Lower leg skin (tissue), 4 donors: ENCODE measurements at places on chromosomes 13 and 19. TPM values are rescaled to one million over a fixed set of nuclear protein-coding genes. Genes with fewer than 3 reads are reported as not detected.
A peak's percentile ranks its signal among the peaks of the same experiment; 100 is the strongest.

- DNase-seq: no peak
Observed at GRCh38 chr19:2083174-2083854, 12.8 kb downstream of the MOB3A start.

- DNase-seq: no peak
Observed at GRCh38 chr19:23283925-23284324, 33.7 kb upstream of the ZNF724 start.

DNA sequence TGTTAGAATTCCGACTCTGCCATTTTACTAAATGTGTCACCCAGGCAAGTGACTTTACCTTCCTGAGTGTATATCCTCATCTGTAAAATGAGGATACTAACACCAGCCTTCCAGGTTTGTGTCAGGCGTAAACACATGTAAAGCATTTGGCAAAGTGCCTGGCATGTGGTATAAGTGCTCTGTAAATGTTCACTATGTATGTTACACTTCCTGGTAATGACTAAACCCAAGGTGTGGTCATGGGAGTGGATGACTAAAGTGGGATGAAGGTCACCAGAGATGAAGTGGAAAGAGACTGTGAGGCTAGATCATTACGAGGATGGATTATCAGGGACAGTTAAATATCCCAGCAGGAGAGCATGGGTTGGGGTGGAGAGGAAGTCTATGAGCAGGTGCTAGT lies 25.6 kb downstream of the DEDD2 start:
- peak; percentile 57 for DNase-seq

DNA sequence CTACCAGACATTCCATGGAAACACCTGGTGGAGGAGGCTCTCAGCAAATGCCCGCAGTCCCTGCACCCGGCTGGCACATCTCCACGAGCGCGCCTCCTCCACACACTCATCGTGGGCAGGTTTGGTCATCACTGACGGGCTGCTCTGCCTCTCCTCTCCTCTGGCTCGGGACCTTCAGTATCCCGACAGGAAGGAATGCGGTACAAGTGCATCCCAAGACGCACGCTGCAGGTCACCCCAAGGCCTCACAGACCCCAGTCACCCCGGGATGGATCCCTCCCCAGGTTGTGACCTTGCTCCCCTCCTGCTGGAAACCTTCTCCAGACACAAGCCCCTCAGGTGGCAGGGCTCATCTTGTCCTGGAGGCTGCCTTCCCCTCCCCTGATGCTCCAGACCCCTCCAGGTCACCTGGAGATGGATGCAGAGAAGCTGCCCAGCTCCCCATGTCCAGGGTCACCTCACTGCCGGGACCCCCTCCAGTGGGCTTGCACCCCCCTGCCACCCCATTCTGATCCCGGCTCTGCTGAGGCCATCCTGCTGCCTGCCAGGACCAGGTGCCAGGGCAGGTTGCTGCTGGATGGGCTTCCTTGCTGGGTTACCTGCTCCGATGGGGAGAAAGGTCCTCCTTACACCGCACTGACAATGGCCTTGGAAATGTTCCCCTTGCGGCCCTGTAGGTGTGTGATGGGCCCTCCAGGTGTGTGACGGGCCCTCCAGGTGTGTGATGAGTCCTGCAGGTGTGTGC lies 29.9 kb downstream of the C13orf46 start:
- DNase-seq: no peak

DNA sequence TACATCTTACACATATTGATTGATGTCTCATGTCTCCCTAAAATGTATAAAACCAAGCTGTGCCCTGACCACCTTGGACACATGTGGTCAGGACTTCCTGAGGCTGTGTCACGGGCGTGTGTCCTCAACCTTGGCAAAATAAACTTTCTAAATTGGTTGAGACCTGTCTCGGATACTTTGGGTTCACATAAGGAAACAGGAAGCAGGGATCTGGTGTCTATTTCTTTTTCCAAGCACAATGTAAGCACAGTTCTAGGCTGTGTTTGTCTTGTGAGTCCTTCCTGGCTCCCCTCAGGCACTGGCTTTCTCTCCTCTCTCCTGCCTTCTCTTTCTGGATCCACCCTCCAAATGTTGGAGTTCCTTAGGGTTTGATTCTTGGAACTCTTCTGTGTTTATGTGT lies 27.6 kb upstream of the TPT1 start:
- no peak for DNase-seq

DNA sequence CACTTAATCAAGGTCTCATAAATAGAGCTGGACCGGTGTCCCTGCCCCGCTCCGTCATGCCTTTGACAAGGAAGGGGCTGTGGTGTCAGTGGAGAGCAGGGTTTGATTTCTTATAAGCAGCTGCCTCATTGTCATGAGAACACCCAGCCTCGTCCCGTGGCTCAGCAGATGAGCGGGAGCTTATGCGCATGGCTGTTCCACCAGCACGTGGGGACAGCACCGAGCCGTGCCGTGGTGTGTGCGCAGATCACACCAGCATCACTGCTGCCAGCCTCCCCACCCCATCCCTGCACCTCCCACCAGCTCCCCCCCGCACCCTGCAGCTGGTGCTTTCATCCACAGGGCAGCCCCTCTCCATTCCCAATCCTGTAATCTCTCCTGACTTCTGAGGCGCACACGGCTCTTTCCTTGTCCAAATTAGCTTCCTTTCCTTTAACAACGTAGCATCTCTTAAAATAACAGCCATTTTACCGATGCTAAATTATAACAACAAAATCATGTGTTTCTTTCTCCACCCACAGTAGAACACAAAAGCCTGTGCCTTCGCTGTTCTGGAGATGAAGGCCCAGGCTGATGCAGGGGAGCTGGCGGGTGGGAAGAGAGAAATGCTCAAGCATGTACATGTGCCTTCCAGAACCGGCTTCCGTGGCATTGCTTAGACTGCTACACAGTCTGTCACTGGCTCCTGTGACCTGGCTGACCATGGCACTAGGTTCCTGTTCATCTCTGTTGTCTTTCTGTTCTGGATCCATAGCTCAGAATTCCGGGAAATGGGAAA lies 96.8 kb downstream of the RAB20 start:
- DNase-seq: no peak

DNA sequence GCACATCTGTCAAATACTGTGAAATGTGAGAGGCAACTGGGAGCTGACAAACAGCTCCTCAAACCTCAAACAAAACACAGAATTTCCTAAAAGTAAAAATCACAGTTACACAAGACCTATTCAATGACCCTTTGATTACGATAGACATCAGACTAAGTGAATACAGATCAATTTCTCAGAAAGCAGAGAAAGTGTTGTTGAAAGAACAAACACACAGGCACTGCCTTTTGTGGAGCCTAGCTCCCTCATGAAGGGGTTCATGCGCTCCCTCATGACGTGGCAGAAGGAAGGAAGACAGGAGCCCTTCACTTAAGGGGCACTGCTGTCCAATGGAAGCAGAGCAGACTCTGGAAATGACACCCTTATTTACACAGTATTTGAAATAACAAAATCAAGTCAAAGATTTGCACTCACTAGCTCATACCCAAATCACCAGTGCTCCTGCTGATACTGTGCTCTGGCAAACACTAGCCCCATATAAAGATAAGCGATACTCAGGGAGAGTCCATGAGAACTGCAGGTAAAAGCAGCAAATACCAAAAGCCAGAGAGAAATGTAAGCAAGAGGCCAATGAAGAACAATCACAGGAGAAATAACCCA lies 144.9 kb downstream of the KLF12 start:
- DNase-seq: no peak

DNA sequence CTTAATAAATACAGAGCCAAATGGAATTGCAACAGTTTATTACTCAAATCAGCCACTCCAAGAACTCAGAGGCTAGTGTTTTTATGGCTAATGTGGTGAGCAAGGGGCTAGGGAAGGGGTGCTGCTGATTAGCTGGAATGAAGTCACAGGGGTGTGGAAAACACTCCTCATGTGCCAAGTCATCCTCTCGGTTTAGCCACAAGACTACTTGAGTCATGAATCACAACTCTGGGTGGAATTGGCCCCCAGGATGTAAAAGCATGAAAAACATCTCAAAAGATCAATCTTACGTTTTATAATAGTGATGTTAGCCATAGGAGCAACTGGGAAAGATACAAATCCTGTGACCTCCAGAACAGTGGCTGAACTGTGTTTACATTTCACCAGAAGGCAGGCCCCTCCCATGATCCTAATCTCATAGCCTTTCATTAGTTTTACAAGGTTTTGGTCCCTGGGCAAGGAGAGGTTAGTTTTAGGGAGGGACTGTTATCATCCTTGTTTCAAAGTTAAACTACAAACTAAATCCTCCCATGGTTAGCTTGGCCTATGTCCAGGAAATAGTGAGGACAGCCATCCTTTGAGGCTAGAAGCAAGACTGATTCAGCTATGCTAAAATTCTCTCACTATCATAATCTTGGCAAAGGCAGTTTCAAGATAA lies 2020.1 kb upstream of the PCDH20 start:
- DNase-seq: no peak

DNA sequence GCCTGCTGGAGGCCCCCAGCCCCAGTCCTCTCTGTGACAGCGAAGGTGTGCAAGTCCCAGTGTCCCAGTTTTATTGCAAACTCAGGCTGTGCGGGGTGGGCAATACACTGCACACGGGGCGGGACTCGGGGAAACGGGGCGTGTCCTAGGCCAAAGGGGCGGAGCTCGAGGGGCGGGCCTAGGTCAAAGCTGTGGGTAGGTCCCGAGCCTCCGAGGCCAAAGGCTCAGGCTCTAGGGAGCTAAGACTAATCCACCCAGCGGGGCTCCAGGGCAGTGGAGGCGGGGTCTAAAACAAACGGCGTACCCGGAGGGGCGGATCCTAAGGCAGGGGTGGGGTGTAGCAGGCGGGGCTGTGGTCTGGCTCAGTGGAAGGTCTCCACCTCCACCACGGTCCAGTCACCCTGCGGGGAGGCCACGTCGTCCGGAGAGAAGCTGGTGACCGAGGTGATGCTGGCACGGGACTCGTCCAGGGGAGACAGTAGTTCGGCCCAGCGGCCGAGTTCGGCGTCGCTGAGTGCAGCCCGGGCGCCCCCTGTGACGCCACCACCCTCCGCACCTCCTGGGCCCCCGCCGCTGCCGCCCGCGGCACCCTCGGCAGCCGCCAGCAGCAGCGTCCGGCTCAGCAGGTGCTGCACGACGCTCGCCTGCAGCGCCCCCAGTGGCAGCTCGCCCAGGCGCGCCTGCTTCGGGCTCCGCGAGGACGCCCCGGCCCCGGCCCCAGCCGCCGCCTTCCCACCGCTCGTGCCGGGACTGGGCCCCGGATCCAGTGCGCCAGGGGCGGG lies 5.3 kb downstream of the PRR36 start:
- DNase-seq: peak; percentile 94

- no peak for DNase-seq
Observed at GRCh38 chr19:1291761-1292418, 6.2 kb downstream of the EFNA2 start.

DNA sequence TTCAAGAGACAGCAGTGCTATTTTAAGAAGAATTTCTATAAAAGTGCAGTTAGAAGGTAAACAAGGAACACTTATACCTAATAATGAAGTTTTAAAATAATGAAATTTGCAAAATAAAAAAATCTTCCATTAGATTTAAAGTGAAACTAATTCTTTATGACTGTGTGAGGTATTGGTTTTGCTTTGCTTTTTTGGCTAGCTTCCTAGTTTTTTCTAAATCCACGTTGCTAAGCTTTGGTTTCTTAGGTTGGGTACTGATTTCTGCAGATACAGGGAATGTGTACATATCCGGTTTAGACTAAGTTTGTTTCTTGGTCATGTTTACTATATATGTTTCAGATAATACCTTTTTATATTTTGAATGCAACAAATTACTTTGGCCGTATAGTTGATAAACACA lies 59.8 kb downstream of the SLC7A9 start:
- no peak for DNase-seq

- DNase-seq: no peak
Observed at GRCh38 chr13:114072421-114072820, 60.0 kb downstream of the RASA3 start.

DNA sequence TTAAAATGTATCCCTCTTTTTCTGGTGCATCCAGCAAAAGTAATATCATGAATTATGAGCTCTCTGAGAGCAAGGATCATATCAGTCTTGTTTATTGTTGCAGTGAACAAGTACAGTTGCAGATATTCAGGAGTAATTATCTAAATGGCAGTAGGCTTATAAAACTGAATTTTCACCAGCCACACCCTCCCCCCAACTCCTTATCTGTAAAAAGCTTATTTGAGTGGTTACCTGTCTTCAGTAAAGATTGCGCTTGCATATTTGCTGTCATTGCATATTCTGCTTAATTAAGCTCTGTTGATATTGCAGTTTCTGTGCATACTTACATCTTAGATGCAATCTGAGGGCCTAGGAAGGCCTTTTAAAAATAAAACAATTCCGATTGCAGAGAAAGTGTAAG lies 87.3 kb downstream of the DNAJC15 start:
- no peak for DNase-seq

GRCh38 chr13:77893066-77893465 lies 25.6 kb downstream of the EDNRB start:
- no peak for DNase-seq

DNA sequence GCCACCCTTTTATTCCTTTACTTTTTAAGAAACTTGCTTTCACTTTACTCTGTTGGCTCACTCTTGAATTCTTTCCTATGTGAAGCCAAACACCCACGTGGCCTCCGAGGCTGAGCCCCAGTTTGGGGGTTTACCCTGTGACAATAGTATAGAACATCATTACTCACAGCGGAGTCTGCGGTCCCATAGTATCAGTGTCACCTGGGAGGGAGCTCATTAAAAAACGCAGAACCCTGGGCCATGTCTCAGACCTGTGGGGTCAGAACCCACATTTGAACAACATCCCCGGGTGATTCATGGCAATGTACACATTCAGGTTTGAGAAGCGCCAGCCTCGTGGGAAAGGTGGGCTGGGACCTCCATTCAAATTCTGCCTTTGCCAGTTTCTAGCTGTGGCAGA lies 36.0 kb upstream of the UBL3 start:
- DNase-seq: no peak

DNA sequence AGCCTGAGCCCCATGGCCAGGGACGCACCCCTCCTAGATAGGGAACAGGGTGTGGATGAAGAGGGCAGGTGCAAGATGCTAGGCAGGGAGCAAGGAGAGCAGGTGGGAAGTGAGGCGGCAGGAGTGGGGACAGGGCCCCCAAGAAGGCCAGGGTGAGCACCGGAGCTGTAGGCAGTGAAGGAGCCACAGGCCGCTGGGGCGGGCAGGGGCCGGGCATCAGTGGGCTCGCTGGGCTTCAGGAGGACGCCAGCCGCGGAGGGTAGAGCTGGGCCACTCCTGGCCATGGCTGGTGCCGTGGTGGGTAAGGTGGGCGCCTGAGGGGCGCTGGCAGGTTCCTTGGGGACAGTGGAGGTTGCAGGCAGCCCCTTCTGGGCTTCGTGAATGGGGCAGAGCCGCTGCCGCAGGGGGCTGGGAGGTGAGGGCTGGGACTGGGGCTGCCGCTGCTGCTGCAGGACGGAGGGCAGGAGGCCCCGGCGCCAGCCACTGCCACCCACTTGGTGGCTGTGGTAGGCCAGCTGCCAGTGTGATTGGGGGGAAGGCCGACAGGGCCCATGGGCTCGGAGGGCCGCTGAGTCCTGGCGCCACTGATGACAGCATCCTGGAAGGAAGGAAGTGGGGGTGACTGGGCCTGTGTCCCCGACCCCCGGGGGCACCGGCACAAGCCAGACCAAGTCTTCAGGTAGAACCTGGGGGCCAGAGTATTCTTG lies 2.1 kb downstream of the NKPD1 start:
- no peak for DNase-seq

The ZNF708 gene
- 3.1 TPM for total RNA-seq

The MLLT1 gene
- total RNA-seq: 23.6 TPM

The ZNF544 gene
- total RNA-seq: 55.1 TPM

The CACNA1A gene
- 0.16 TPM for total RNA-seq

The PGLYRP1 gene
- not detected for total RNA-seq

The KLK3 gene
- total RNA-seq: 0.13 TPM

The S1PR5 gene
- total RNA-seq: 64.0 TPM

The MBD3 gene
- 51.7 TPM for total RNA-seq

The CABP5 gene
- not detected for total RNA-seq
